ENCODE measurements at places on chromosomes 6 and 20.
A peak's percentile ranks its signal among the peaks of the same experiment; 100 is the strongest.

- DNase-seq, result no peak
Observed at GRCh38 chr6:119890470-119890869, 540.9 kb upstream of the MAN1A1 start.

DNA sequence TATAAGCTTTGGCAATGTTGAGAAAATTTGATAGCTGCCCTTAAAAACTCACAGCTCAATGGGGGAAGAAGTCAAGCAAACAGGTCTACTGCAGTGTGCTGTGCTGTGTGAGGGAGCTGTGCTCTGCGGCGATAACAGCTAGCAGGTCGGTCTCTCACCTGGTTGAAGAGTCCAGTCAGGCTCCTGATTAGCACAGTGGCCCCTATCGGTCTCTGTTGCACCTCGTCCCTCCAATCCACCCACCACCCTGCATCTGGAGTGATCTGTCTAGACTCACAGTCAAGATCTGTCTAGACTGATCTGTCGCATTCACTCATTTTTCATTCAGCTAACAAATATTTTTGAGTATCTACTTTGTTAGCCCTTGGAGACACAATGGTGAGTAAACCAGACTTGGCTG is 94.1 kb downstream of the MAP3K7 start:
- no peak for DNase-seq

- no peak for DNase-seq
Observed at GRCh38 chr6:154447954-154448353, 62.5 kb downstream of the CNKSR3 start.

- DNase-seq, result no peak
Observed at GRCh38 chr6:90072935-90073464, 178.7 kb downstream of the GJA10 start.

DNA sequence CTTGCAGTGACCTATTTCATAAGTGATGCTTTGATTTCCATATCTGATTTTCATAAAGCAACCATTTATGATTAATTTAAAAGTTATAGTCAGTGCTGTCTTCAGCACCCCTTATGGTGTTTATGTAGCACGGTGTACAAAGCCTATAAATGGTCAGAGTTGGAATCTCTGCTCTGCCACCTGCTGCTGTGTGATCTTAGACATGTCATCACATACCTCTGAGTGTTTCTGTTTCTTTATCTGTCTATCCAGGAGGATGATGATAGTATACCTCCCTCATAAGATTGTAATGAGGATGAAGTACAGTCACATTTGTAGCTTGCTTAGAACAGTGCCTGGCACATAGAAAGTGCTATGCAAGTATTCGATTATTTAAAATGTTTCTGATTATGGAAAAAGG is 100.5 kb downstream of the SAMD3 start:
- DNase-seq, result no peak

GRCh38 chr20:63502671-63503172 is 3.8 kb upstream of the EEF1A2 start:
- DNase-seq, result no peak

GRCh38 chr6:150410906-150411305 is 42.1 kb downstream of the IYD start:
- no peak for DNase-seq

DNA sequence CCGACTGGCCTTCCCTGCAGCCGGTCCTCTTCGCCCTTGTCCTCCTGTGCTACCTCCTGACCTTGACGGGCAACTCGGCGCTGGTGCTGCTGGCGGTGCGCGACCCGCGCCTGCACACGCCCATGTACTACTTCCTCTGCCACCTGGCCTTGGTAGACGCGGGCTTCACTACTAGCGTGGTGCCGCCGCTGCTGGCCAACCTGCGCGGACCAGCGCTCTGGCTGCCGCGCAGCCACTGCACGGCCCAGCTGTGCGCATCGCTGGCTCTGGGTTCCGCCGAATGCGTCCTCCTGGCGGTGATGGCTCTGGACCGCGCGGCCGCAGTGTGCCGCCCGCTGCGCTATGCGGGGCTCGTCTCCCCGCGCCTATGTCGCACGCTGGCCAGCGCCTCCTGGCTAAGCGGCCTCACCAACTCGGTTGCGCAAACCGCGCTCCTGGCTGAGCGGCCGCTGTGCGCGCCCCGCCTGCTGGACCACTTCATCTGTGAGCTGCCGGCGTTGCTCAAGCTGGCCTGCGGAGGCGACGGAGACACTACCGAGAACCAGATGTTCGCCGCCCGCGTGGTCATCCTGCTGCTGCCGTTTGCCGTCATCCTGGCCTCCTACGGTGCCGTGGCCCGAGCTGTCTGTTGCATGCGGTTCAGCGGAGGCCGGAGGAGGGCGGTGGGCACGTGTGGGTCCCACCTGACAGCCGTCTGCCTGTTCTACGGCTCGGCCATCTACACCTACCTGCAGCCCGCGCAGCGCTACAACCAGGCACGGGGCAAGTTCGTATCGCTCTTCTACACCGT is 6.1 kb downstream of the UBD start:
- DNase-seq, result no peak

DNA sequence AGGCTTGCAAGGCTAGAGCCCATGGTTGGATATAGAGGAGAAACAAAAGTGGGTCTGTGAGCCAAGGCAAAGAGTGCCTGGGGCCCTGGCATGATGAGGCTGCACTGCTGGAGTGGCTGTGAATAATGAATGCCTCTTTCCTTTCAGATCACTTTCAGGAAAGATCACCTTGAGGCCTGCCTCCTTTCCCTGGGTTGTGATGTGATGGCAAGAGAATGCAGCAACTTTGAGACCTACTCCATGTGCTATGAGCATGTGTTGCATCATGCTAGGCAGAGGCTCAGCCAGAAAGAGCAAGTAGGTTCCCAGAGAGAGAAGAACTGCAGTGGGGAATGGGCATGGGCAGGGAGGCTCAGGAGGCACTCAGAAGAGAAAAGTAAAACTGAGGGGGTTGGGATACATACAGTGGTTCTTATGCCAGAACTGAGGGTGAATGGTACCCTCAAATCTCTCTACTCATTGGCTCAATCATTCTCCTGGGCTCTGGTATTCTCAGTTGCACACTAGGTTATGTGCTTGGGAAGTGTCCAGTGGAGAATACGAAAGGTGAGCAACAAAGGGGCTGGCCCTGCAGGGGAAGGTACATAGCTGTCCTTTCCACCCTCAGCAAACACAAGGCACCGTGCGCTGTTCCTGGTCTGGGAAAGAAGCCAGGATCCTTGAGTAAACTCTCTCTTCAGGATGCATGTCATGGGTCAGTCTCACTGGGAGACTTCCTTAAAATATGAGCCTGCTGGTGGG is 45.9 kb downstream of the CD164 start:
- DNase-seq, result no peak

- DNase-seq, result peak; percentile 41
Observed at GRCh38 chr6:166515072-166515810, 71.2 kb downstream of the RAMACL start.

DNA sequence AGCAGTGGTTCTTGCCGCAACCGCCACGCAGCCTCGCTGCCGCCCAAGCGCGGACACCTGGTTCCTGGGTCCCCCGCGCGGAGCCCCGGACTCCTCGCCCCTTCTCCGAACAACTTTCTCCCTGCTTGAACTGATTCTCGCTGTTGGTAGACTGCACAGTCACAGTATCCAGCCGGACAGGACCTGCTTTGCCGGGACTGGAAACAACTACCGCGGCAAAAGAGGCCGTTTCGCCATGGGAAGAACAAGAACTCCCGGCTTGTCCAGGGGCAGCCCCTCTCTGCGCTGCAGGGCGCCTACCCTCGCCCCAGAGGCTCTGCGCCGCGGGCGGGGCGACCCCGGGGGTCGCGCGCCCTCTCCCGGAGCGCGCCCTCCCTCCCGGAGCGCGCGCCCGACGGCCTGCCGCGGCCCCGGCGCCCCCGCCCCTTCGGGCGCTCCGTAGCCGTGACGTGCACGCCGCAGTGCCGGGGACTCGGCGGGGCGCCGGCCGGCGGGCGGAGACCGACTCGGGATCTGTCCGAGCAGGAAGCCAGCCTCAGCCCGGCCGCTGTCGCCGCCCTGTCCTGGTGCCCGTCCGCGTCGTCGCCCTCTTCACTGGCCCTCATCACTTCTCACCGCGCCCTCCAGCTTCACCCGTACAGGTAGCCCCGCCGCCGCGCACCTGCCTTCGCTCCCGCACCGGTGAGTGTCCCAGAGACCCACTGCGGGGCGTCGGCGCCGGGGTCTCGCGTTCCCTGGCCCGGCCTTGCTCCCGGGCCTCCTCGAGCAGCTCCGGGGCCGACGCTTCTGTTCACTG is at the start of gene MYO6:
TSS of gene MYO6 (plus strand) at position 497 of the 796 bp plus-strand sequence. CDS start 68,309 bp downstream, outside the sequence.
- DNase-seq, result no peak

- DNase-seq, result no peak
Observed at GRCh38 chr20:62495749-62496567, 20.2 kb upstream of the GATA5 start.

- no peak for DNase-seq
Observed at GRCh38 chr20:37228656-37229055, 33.0 kb downstream of the GHRH start.

DNA sequence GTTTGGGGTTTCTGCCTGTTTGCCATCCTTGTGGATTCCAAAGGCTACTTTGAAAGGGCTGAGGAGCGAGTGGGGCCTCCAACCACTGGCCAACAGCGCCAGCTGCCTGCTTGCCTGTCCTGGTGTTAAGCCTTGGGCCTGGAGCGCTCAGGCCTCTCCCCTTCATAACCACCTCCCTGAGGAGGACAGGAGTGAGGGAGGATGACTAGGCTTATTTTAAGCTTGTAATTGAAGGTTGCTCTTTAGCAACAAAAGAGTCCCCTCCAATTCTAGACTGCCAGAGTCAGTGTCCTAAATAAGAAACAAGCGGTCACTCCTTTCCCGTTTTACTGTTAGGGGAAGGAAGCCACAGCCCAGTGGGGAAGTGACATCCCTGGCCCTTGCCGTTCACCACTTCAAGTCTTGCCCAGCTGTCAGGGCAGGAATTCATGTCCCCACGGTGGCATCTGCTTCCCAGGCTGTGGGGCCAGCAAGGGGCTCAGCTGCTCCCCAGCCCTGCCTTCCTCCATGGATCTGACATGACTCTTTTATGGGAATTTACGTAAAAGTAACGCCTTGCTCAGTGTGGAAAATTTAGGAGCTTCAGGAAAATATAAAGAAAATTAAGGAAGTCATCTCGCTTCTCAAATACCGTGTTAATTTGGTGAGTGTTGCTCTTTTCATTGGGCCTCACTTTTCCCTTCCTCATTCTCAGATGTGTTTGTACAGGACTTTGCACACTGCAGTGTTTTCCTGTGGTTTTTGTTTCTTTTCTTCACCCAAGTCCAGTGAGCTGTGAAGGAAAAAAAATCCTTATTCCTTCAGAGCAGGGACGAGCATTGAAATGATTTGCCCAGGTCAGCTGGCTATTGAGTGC is 57.8 kb downstream of the SSR1 start:
- no peak for DNase-seq

DNA sequence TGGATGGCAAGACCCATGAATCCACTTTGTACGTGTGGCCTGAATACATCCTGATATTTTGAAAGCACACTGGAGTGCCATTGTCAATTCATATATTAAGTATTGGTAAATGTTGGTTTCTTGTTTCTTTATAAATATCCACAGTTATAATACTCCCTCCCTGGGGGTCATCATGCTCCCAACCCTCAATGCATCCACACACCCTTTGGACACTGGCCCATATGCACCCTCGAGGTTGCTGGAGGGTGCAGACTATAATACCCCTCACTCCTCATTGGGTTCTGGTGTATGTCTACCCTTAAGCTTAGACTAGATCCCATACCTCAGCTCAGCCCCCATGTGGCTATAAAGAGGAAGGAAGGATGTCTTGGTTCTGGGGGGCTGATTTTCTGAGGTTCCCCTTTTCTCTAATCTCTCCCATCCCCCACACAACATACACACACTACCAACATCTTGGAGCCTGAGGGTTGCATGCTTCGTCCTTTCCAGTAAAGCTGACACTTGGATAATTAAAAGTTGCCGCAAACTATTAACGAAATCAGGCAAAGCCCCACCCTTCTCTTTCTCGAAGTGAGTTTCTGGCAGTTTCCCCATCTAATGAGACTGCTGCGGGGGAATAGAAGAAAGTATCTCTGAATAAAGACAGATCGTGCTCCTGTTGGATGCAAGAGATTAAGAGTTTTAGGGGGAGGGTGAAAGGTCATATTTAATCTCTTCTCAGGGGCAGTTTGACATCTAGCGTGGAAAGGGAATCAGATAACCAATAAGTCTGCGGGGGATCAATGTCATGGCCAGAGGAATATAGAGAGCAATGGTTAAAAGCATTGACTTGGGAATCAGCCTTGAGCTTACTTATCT is 7.4 kb downstream of the PIM1 start:
- DNase-seq, result no peak

DNA sequence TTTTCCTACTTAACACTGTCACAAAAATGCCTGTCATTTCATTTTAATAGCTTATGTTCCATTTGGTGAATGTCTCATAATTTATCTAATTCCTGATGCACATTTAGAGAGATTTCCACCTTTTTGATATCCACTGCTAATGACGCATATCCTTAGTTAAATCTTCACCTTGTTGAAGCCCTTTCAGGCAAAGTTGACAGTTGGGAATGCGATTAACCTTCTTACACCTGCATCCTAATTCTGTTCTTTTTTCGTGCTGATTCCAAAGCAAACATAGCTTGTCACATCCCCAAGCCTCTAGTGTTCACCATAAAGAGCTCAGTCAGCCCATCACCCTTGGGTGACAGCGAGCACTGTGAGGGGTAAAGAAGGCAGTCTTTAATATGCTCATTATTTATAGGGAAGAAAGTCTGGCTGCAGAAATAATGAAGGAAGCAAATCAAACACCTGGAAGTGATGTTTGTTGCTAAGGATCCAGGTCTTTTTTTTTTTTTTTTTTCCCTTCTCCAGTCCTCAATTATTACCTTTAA is 205.6 kb downstream of the DTNBP1 start:
- no peak for DNase-seq

DNA sequence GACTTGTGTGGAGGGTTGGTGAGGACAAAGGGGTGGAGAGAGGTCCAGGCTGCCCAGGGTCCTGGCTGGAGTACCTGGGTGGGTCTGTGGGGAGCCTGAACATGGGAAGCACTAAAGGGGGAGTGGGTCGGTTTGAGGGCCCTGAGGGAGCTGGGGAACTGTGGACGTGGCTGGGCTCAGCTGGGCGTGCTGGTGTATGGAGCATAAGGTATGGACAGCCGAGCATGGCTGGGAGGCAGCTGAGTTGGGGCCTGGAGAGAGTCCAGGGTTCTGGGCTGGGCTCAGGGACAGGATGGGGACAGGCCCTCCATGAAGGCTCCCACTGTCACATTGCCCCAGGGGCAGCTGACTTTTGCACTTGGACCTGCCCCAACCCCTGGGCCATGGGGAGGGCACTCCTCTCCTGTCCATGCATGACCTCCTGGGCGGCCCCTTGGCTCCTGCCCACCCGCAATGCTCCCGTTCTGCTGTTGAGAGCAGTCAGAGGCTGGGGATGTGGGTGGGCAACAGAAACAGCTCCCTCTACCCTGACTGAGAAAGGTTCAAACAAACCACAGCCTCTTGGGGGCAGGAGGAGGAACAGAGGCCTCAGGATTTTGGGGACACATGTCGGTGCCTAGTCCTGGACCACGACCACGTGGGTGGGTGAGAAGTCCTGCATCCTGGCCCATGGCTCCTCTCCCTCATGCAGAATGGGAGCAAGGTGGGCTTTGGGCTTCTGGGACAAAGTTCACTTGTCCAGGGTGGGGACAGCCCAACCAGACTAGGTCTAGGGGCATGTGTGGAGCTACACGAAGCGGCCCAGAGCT is 4.5 kb downstream of the C20orf204 start:
- DNase-seq, result no peak

GRCh38 chr6:3351105-3351676 is 92.4 kb downstream of the PSMG4 start:
- DNase-seq, result no peak

- no peak for DNase-seq
Observed at GRCh38 chr6:142376800-142377496, 75.1 kb downstream of the ADGRG6 start.

- DNase-seq, result no peak
Observed at GRCh38 chr6:117829594-117830319, 77.3 kb upstream of the SLC35F1 start.

GRCh38 chr20:58822149-58822548 is 28.6 kb downstream of the GNAS-AS1 start:
- DNase-seq, result no peak

All from stimulated activated CD8-positive, alpha-beta memory T cell treated with anti-CD3 and anti-CD28 coated beads, Interleukin-15, amount 100 ng/mL, for 4 hours (primary cell).